Upper lobe of right lung (tissue), 1 donor: ENCODE measurements at places on chromosomes 2 and 18. TPM values are rescaled to one million over a fixed set of nuclear protein-coding genes. Genes with fewer than 3 reads are reported as not detected.
A peak's percentile ranks its signal among the peaks of the same experiment; 100 is the strongest.

DNA sequence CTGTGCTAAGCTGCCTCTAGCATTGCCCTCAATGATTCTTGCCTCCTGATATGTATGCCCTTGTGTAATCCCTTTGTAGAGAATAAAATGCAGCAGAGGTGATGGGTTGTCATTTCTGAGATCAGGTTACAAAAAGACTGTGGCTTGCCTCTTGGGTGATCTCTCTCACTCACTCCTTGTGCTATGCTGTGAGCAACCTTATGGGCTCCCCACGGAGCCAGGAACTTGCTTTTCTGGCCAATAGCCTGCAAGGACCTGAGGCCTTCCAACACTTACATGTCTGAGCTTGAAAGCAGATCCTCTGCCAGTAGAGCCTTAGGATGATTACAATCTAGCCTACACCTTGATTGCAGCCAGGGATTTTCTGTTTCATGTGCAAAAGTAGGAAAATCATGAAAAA, 123.1 kb upstream of the XIRP2 start:
- no peaks in the 10 kb centered on the region for H3K4me1 ChIP-seq
- no peaks in the 10 kb centered on the region for H3K27me3 ChIP-seq
- DNase-seq = no peak
- no peak overlapping the region for H3K4me3 ChIP-seq
- H3K27ac ChIP-seq = no peak overlapping the region

DNA sequence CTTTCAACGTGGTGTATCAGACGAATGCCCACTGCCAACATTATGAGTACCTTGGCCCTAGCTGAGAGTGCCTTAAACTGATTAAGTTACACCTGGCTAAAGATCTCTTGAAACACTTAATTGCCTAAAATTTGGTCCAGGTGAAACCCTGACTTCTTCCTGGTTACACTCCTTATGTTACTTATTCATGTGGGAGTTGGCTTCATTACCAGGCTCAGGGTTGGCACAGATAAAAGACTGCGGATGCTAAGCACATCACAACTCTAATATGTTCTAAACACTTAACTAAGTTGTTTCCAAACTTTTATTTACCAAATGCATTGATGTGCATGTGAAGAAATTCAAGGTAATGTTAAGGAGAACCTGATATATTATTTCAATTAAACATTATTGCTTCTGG, 298.9 kb downstream of the TCF4 start:
- no peak overlapping the region for H3K4me3 ChIP-seq
- no peaks in the 10 kb centered on the region for H3K27me3 ChIP-seq
- no peak for DNase-seq
- peaks cover 23% of the 10 kb centered on the region for H3K4me1 ChIP-seq
- H3K36me3 ChIP-seq = no peaks in the 10 kb centered on the region

DNA sequence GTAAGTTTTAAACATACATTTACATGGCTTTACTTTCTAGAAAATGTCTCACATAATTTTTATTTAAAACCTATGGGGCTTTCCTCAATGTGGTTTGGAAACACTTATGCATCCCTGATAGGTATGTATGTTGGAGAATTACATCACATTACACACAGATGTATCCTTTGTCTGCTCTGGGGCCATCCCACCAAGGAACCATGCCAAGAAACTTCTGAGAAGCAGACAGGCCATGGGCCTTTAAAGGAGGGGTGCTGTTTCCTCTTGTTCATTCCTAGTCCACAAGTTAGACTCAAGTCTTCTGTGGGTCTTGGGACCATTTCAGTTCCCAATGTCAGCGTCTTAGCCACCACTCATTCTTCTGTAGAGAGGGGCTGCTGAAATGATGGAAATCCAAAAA, 162.0 kb upstream of the SETBP1 start:
- DNase-seq = no peak
- no peak overlapping the region for H3K27ac ChIP-seq
- no peaks in the 10 kb centered on the region for H3K27me3 ChIP-seq
- H3K36me3 ChIP-seq = no peaks in the 10 kb centered on the region
- H3K4me3 ChIP-seq = no peak overlapping the region

GRCh38 chr2:62465741-62466502, 40.1 kb downstream of the TMEM17 start:
- no peak overlapping the region for H3K27ac ChIP-seq
- no peaks in the 10 kb centered on the region for H3K27me3 ChIP-seq
- H3K4me1 ChIP-seq = peaks cover 12% of the 10 kb centered on the region
- no peak overlapping the region for H3K4me3 ChIP-seq
- DNase-seq = no peak

GRCh38 chr2:233936089-233936488, 18.9 kb downstream of the TRPM8 start:
- no peaks in the 10 kb centered on the region for H3K4me1 ChIP-seq
- DNase-seq = no peak
- no peak overlapping the region for H3K4me3 ChIP-seq

DNA sequence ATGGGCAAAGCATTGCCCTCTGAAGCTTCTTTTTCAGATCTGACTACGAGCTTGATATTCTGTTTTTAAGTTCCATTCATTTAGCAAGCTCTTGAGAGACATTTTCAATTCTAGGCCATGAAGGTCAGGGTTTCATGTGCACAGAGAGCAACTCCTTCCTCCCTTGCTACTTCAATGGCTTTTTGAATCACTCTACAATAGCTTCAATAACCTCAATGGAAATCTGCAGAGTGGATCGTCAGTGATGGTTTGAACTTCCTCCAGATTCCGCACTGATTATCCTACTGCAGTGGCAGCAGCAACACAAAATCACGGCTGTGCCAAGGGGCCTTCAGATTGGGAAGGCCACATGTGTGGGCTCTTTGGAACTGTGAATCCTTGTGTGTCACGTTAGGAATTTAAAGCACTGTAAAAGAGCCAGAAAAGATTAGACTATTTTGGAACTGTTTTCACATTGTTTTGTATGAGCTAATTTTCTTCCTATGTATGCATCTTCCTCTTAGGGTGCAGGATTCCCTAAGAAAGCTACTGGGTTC, 88.4 kb upstream of the MGAT4A start:
- H3K4me3 ChIP-seq = peak overlapping the region; percentile 12
- no peaks in the 10 kb centered on the region for H3K27me3 ChIP-seq
- peaks cover 6% of the 10 kb centered on the region for H3K4me1 ChIP-seq

GRCh38 chr2:234164493-234165413, 114.3 kb downstream of the SPP2 start:
- peaks cover 13% of the 10 kb centered on the region for H3K4me1 ChIP-seq
- no peaks in the 10 kb centered on the region for H3K27me3 ChIP-seq
- H3K36me3 ChIP-seq = no peaks in the 10 kb centered on the region
- DNase-seq = no peak
- no peak overlapping the region for H3K27ac ChIP-seq

- no peak overlapping the region for H3K4me3 ChIP-seq
- H3K27ac ChIP-seq = no peak overlapping the region
- H3K27me3 ChIP-seq = no peaks in the 10 kb centered on the region
- no peaks in the 10 kb centered on the region for H3K36me3 ChIP-seq
- no peaks in the 10 kb centered on the region for H3K4me1 ChIP-seq
These were observed 37.5 kb upstream of the ZNF385B start for GRCh38 chr2:179898873-179899272.

DNA sequence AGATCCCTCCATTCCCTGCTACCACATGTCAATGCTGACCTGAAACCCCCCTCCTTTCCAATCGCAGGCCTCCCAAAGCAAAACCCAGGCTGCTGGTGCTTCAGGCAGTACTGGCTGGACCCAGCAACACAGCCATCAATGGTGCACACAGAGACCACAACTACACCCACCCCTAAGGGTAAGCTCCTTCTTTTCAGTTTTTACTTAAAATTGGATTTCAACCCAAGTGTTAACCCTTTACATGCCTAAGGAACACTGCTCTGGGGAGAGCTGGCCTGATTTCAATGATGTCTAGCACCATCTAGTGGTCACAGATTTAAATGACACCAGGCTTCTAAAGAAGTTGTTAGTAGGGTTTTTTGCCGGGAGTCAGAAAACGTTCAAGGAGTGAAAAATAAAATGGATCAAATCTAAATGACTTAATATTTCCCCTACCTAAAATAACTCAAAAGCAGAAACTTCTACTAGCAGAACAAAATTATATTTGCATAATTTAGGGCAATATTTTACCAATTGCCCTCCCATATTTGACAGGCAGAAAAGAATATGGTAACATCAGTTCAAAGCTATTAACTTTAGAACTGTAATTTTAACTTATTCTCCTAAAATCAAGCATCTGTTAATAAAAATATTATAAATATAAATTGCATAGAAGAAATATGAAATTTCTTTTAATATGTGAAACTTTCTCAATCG, 24.6 kb downstream of the FECH start:
- no peak overlapping the region for H3K27ac ChIP-seq
- no peak for DNase-seq
- no peaks in the 10 kb centered on the region for H3K4me1 ChIP-seq
- H3K4me3 ChIP-seq = no peak overlapping the region

DNA sequence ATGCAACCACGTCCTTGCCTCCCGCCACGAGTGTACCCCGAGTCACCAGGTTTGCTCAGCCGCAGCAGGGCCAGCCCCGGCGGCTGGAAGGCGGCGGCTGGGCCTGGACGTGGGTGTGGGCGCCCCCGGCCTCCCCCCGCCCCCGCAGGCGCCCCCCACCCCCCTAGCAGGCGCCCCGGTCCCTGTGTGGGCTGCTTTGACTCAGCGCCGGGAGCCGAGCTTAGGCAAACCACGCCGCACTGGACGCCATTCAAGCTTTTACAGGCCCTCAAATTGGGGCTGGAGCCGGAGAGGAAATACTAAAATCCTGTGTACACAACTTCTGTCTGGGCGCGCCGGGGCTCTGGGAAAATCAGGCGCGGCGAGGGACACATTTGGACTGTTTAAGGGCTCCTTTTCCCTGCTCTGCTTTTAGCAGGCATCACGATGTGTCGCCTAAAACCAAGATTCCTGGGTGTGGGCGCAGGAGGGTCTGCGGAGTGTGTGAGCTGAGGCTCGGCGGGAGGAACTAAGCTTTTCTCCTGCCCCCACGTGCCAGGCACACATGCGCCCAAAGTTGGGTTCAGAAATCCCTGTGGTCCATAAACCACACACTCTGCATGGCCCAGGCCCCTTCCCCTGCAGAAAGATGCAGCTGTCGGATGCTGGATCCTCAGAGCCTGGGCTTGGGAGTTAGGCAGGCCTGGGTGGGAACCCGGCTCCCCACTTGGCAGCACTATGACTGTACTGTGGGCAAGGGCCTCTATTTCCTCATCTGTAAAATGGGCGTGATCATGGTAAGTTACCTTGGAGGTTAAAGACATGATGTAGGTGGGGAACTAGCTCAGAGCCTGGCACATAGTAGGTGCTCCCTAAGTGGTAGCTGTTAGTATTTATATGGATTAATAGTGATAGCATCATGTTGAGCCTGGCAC, 57.6 kb downstream of the ATOH8 start:
- H3K4me3 ChIP-seq = no peak overlapping the region
- H3K27ac ChIP-seq = peak overlapping the region; percentile 75

DNA sequence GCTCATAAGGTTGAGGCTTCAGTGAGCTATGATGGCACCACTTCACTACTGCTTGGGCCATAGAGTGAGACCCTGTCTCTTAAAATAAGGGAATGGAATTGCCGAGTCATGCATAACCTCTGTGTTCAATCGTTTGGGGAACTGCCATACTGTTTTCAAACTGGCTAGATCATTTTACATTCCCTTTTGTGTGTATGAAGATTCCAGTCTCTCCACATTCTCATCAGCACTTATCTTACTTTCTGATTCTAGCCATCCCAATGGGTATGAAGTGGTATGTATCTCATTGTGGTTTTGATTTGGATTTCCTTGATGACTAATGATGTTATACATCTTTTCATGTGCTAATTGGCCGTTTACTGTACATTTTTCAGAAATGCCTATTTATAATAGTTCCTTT, 23.7 kb downstream of the MARCHF7 start:
- no peak for DNase-seq
- H3K36me3 ChIP-seq = peaks cover 55% of the 10 kb centered on the region
- H3K27me3 ChIP-seq = no peaks in the 10 kb centered on the region

- DNase-seq = no peak
- H3K27me3 ChIP-seq = no peaks in the 10 kb centered on the region
- no peak overlapping the region for H3K27ac ChIP-seq
- no peaks in the 10 kb centered on the region for H3K36me3 ChIP-seq
- no peaks in the 10 kb centered on the region for H3K4me1 ChIP-seq
These were observed 99.9 kb downstream of the CLIP4 start for GRCh38 chr2:29215073-29215472.

DNA sequence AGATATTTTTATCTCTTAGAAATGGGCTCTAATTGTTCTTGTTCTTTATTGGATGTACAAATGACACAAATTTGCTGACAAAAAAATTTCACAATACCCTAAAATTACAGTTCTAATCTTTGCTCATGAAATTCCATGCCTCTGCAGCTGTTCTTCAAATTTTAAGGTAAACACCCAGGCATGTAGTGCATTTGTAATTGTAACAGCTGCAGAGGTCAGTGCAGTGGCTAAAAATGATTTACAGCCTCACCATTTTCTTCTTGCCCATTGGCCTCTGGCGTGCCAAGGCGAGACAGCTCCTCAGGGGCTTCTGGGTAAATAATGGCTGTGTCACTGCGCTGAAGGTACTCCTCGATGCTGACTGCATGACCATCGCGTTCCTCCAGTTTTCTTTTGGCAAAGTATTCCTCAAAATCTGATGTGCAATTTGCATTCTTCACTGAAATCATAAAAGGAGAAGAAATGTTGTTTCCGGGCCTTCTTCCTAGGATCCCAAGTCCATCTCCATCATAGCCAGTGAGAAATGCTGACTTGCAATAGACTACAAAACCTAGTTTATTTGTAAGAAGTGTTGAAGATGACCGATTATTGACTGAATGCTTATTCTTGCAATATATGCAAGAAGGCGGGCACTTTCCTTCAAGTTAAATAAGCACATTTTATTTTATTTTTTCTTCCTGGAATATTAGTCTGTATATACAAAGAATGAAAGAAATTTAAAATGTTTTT, 115.2 kb downstream of the ZEB2 start:
- no peak overlapping the region for H3K27ac ChIP-seq
- H3K36me3 ChIP-seq = peaks cover 57% of the 10 kb centered on the region
- no peak overlapping the region for H3K4me3 ChIP-seq
- DNase-seq = no peak

GRCh38 chr2:69291004-69291650, 95.9 kb downstream of the GFPT1 start:
- no peaks in the 10 kb centered on the region for H3K4me1 ChIP-seq
- no peaks in the 10 kb centered on the region for H3K27me3 ChIP-seq
- H3K36me3 ChIP-seq = no peaks in the 10 kb centered on the region
- H3K27ac ChIP-seq = no peak overlapping the region
- no peak overlapping the region for H3K4me3 ChIP-seq

GRCh38 chr2:241064008-241064801, 37.9 kb downstream of the MTERF4 start:
- H3K36me3 ChIP-seq = peaks cover 17% of the 10 kb centered on the region
- H3K4me1 ChIP-seq = peaks cover 8% of the 10 kb centered on the region
- H3K4me3 ChIP-seq = no peak overlapping the region
- H3K27me3 ChIP-seq = no peaks in the 10 kb centered on the region
- no peak overlapping the region for H3K27ac ChIP-seq

WIPF1 gene
- total RNA-seq = 71.5 TPM

CENPA gene
- total RNA-seq = 0.78 TPM

IL1RL2 gene
- 0.58 TPM for total RNA-seq

GALNT13 gene
- 5.8 TPM for total RNA-seq

SERPINB13 gene
- not detected for total RNA-seq

DNAH6 gene
- 1.1 TPM for total RNA-seq

ZNF2 gene
- 4.7 TPM for total RNA-seq
